NCI-H82 (cell line): ENCODE measurements at places on chromosomes 13 and 19.
A peak's percentile ranks its signal among the peaks of the same experiment; 100 is the strongest.

DNA sequence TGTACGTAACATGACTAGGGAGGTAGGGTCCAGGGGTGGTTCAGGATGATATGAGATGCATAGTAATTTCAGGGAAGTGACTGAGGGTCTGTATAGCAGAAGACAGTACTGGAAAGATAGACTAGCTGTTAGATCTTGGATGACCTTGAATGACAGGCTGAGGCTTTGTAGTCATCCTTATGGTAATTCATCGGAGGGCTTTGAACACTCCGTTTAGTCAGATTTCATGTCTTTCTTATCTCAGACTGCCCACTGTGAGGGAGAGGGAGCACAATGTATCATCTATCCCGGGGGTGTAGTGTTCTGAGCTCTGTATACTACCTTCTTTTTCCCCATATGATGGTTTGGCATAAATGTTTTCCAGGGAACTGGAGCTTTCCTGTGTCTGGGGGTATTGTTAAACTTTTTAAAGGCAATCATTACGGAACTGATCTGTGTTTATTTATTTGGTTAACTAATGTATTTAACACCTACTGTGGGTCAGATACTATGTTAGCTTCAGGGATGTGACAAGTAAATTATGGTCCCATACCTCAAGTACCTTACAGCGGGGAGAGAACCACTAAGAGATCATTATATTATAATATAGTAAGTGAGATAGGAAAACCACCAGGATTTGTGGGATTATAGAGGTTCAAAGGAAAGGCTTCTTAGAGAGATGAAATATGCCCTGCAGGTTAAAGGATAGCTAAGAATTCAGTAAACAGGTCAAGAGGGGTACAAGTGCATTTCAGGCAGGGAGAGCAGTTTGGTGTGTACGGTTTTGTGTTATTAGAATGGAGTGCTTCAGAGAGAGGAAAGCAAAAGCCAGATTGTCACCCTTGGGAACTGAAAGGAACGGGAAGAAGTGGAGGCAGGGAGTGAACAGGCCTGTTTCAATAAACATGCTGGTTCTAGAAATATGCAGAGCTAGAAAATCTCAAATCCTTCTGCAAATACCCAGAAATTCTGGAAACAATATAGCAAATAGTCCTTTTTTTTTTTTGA, 164.8 kb upstream of the KL start:
- peak; percentile 4 for DNase-seq

DNA sequence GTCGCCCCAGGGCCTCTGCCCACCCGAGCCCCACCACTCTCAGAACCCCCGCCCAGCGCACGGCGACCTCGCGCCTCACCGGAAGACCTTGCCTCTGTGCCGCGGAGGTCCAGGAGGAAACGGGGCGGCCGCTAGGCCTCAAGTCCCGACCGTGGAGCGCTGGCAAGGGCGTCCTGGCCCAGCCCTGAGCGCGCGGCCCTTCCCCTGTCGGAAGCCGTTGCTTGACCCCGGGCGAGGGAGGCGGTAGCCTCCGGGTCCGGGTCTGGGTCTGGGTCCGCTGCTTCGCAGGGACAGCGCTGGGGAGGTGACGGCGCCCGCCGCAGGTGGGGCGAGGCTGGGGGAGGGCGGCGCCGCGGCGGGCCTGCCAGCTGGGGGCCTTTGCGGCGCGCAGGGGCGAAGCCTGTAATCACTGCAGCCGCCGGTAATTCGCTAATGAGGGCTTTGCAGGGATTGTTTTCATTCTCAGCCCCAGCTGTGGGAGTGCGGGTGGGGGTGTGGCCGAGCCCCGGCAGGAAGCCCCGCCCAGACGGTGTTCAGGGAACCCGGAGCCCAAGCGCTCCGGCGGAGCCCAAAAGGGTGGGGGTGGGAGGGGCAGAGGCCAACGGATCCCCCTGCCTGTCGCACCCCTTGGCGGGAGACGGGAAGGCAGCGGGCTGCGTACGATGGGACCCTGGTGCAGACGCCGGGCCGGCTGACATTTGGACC, 8.6 kb downstream of the C19orf25 start:
- DNase-seq, result peak; percentile 95

DNA sequence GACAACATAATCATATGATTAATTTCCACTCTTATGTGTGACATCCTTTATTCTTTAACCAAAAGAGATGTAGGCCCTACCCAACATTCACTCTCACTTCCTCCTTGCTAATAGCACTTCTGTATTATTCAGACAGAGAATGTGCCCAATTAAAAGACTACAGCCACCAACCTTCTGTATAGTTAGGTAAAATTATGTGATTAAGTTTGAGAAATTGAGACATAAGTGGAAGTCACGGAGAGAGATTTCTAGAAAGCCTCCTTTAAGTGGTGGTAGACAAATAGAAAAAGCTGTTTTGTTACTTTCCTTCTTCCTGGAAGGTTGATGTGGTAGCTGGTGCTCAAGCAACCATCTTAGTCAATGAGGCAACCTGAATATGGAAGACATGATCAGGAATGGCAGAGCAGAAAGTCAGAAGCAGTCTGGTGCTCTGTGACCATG, 14.8 kb downstream of the EPSTI1 start:
- no peak for DNase-seq

- no peak for DNase-seq
These were observed 117.7 kb downstream of the FREM2 start for GRCh38 chr13:38804536-38804935.

- no peak for DNase-seq
These were observed 39.6 kb downstream of the SHISA2 start for GRCh38 chr13:26011996-26012821.

GRCh38 chr13:80555796-80556678, 215.1 kb upstream of the SPRY2 start:
- DNase-seq, result no peak

GRCh38 chr19:34577531-34578101, 96.1 kb downstream of the WTIP start:
- peak; percentile 10 for DNase-seq

DNA sequence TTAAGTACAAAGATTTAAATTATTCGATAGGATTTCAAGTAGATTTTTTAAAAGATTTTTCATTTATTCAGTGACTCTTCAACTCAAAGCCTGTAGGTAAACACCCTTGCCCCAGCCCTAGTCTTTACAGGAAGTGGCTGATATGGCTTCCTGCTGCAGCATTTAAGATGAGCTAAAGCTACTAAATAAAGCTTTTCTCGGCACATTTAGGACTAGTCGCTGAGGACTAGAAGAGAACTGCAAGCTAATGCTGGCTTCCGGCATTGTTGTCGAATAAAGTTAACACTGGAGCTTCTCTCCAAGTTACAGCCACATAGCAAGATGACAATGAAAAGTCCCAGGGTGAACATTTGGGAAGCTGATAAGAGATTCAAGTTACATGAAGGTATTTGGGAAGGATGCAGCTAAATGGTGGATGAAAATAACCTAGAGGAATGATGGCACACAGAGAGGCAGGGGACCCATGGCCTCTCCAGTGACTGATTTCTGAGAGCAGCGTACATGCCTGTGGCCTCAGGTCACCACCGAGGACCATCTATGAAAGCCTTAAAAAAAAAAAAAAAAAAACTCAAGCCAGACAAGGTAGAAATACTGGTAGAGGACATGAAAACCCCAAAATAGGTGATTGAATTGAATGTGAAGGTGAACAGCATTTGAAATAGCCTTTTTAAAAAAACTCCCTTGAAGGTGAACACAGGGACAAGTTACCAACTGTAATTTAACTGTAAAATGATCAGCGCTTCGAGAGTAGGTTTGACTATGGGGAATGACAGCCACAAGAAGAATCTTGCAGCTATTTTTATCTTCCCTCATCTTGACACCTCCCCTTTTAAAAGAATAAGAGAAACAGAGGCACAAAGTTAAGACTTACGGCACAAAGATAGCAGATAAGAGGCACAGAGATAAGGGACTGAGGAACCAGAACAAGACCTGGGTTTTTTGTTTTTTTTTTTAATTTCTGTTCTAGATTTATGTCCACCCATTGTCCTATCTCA, 155.4 kb downstream of the DCT start:
- DNase-seq, result peak; percentile 29

GRCh38 chr13:84400706-84401105, 518.4 kb upstream of the SLITRK1 start:
- no peak for DNase-seq

DNA sequence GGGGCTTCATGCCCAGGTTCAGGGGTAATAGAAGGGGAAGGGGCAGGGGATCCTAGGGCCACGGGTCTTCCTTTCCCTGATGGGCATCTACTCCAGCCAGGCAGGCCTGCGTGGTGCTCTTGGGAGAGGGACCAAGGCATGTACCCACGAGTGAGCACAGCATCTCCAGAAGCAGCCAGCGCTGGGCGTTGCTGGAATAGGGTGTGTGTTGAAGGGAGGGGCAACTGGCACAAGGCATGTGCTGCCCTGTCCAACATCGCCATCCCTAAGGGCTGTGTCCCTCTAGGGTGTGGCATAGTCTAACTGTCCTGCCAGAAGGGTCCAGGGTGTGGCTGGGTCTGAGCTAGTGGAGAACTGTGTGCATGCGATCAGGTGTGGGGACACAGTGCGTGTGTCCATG, 2.9 kb downstream of the NOTCH3 start:
- no peak for DNase-seq

GRCh38 chr13:34103854-34104253, 285.9 kb downstream of the RFC3 start:
- DNase-seq, result no peak

DNA sequence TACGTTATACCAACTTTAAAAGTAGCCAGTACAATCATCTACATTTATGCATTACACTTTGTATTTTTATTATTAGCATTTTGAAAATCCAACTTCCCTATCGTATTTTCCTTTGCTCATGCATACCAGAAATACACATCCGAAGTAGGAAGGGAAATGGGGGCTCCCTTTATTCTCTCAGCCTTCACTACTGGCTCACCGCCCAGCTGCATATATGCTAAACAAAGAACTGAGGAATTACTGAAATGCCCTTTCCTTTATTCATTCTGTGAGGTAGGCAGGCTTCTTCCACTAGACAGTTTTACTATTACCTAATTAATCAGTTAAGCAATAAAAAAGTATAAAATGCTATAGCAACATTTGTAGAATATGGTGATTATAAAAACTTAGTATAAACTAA, 291.6 kb downstream of the KLF12 start:
- no peak for DNase-seq

DNA sequence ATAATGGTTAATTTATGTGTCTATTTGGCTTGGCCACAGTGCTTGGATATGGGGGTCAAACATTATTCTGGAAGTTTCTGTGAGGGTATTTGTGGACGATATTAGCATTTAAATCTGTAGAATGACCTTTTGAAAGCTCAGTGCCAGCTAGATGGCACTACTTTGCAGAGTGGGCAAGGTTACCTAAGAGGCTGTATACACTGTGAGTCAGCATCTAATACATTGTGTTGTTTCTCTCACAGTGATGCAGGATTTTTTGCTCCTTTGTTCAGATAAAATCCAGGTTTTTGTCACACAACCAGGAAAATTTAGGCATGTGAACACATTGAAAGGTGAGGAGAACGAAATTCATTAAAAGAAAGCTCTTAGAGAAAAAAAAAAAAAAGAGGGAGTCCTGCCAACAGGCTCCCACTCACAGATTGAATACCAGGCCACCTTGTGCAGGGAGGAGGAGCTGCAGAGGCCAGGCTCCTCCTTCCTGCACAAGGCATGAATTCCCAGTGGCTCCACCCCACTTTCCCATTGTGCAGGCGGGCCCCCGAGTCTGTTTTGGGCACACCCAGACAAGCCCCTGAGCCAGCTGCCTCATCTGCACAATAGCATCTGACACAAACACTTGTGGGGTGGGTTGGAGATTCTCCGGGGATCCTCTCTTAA, 551.0 kb upstream of the ATXN8OS start:
- no peak for DNase-seq

DNA sequence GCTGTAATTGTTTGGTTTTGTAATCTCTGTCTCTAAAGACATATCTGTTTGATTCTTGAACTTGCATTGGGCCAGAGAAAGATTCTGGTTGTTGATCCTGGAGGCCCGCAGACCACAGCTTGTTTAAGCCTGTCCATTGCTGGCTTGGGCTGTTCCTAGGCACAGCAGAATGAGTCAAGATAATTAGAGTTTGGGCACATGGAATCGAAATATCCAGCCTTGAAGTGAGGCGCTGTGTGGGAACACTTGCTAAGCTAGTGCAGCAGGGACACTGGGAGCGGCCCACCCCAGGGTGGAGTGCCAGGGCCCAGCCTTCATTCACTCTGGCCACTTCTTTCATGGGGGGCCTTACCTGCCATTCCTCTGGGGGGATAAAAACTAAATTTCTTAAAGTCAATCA, 219.7 kb downstream of the LMO7 start:
- DNase-seq, result no peak

DNA sequence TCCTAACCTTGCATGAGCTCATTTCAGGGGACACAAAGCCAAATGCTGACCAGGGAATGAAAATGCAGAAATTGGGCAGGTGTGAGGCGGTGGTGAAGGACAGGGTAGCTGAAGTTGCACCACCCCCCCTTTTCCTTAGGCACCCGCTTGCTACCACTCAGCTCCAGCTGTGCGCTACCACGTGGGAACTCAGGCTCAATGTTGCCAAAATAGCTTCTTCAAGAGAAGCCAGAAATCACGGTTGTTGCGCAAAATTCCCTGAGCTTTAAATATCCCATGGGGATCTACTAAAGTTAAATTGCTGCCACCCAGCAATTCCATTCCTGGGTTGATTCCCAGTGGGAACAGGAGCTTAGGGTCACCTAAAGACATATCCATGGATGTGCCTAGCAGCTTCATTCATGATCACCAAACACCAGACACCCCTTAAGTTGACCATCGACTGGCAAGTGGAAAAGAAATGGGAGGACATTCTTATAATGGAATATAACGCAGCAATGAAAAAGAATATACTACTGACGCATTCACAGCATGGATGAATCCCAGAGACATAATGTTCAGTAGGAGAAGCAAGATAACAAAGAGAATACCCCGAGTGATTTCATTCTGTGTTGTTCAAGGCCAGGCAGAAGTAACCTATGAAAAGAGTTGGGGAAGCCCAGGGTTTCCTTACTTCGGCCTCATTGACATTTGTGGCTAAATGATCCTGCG, 12.8 kb upstream of the ADGRL1 start:
- no peak for DNase-seq

GRCh38 chr13:27065582-27065981, 106.0 kb downstream of the USP12 start:
- no peak for DNase-seq

GRCh38 chr13:46831588-46832194, 34.7 kb upstream of the ESD start:
- DNase-seq, result peak; percentile 81

GRCh38 chr13:44765001-44765471, 188.9 kb upstream of the TSC22D1 start:
- no peak for DNase-seq

GRCh38 chr13:39847336-39847735, 191.9 kb downstream of the COG6 start:
- DNase-seq, result no peak
